Naive thymus-derived CD8-positive, alpha-beta T cell (primary cell): ENCODE measurements at places on chromosomes 12 and 14.
A peak's percentile ranks its signal among the peaks of the same experiment; 100 is the strongest.

DNA sequence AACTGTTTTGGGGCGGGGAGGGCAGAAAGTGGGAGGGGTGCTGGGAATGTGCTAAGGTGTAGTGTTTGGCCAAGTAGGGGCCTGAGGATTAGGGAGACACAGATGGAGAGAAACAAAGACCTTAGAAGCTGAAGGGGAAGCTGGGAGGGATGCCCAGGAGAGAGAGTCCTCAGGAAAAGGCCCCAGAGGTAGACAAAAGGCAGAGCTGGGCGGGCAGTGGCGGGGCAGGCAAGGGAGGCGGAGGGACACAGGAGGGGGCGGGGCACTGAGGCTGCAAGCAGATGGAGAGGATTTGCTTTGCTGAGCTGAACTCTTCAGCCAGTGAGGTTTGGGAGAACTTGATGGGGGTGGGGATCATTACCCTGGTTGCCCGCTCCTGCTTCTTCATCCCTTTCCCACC lies 2.8 kb downstream of the PTMS start:
- DNase-seq = no peak
- H3K4me1 ChIP-seq = peaks cover 56% of the 10 kb centered on the region
- no peaks in the 10 kb centered on the region for H3K36me3 ChIP-seq
- peaks cover 35% of the 10 kb centered on the region for H3K27me3 ChIP-seq
- H3K4me3 ChIP-seq = no peak overlapping the region

DNA sequence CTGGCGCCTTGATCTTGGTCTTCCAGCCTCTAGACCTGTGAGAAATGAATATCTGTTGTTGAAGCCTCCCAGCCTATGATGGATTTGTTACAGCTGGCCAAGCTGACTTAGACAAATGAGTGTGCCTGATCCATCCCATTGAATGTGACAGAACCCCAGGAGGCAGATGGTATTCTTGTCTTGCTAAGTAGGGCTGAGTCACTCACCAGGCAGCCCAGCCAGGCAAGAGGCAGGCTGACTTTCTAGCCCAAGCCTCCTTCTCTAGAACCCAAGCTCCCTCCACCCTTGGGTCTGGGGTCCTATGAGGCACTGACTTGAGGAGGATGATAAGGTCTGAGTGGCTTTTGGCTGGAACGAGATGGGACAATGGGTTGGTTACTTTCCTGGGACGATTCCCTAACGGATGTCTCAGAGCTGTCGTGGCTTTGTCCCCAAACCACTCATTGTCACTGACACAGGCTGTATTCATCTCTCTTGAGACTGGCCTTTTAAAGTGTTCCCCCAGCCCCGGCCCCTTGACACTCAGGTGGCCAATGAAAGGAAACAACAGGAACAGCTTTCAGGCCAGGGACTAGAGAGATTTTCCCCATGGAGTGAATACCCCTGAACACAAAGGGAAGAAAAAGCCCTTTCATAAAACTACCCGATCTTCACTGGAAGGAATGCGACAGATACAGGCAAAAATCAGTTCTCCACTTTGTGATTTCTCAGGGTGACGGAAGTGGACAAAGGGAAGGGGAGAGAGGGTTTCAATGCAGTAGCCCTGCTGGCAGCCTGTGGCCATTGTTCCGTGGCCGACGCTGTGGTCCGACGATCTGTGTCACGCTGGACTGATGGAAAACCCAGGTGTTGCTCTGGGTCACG lies 264.2 kb downstream of the AACS start:
- H3K4me1 ChIP-seq = no peaks in the 10 kb centered on the region
- no peaks in the 10 kb centered on the region for H3K36me3 ChIP-seq
- no peak overlapping the region for H3K4me3 ChIP-seq
- DNase-seq = no peak
- H3K27ac ChIP-seq = no peak overlapping the region

GRCh38 chr14:64698903-64699302 lies 5.3 kb upstream of the PLEKHG3 start:
- H3K36me3 ChIP-seq = peaks cover 5% of the 10 kb centered on the region
- no peak overlapping the region for H3K4me3 ChIP-seq
- peaks cover 7% of the 10 kb centered on the region for H3K4me1 ChIP-seq
- H3K27me3 ChIP-seq = peaks cover 31% of the 10 kb centered on the region
- peak overlapping the region; percentile 58 for H3K27ac ChIP-seq

DNA sequence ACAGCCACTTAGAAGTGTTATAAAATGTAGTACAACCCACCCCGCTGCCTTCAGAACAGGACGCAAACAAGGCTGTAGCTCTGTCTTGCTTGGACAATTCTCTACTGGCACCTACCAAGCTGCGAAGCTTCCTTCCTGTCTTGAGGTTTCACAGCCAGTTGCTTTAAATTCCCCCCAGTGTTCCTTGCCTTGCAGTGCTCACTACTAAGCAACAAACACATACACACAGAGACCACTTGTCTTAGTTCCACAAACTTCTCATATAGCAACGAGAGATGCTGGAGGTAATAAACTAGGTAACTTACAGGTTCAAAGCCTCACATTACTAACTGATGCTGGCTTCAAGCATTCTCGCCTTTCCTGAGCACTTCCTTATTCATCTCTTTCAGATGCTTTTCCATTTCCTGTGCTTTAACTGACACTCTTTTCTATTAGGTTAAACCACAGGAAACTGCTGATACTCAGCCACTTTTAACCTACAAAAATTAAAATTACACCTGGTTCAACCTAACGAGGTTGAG lies 91.5 kb upstream of the PTGDR start:
- peak overlapping the region; percentile 80 for H3K27ac ChIP-seq
- peaks cover 36% of the 10 kb centered on the region for H3K4me1 ChIP-seq
- peak; percentile 65 for DNase-seq
- peak overlapping the region; percentile 70 for H3K4me3 ChIP-seq

- no peaks in the 10 kb centered on the region for H3K27me3 ChIP-seq
- H3K4me3 ChIP-seq = no peak overlapping the region
- H3K27ac ChIP-seq = no peak overlapping the region
- H3K4me1 ChIP-seq = no peaks in the 10 kb centered on the region
- no peaks in the 10 kb centered on the region for H3K36me3 ChIP-seq
Observed at GRCh38 chr14:21054123-21054767, 3.4 kb upstream of the RNASE8 start.

GRCh38 chr12:32107359-32108267 lies 966 bp downstream of the BICD1 start:
- peaks cover 6% of the 10 kb centered on the region for H3K36me3 ChIP-seq
- H3K27ac ChIP-seq = peak overlapping the region; percentile 91
- peak; percentile 19 for DNase-seq
- H3K4me3 ChIP-seq = peak overlapping the region; percentile 97
- H3K4me1 ChIP-seq = peaks cover 29% of the 10 kb centered on the region
- H3K27me3 ChIP-seq = no peaks in the 10 kb centered on the region

- no peaks in the 10 kb centered on the region for H3K36me3 ChIP-seq
- H3K4me3 ChIP-seq = no peak overlapping the region
- H3K27me3 ChIP-seq = peaks cover 4% of the 10 kb centered on the region
- H3K27ac ChIP-seq = no peak overlapping the region
- peaks cover 5% of the 10 kb centered on the region for H3K4me1 ChIP-seq
Observed at GRCh38 chr12:12887471-12887870, 3.9 kb upstream of the GPRC5A start.

DNA sequence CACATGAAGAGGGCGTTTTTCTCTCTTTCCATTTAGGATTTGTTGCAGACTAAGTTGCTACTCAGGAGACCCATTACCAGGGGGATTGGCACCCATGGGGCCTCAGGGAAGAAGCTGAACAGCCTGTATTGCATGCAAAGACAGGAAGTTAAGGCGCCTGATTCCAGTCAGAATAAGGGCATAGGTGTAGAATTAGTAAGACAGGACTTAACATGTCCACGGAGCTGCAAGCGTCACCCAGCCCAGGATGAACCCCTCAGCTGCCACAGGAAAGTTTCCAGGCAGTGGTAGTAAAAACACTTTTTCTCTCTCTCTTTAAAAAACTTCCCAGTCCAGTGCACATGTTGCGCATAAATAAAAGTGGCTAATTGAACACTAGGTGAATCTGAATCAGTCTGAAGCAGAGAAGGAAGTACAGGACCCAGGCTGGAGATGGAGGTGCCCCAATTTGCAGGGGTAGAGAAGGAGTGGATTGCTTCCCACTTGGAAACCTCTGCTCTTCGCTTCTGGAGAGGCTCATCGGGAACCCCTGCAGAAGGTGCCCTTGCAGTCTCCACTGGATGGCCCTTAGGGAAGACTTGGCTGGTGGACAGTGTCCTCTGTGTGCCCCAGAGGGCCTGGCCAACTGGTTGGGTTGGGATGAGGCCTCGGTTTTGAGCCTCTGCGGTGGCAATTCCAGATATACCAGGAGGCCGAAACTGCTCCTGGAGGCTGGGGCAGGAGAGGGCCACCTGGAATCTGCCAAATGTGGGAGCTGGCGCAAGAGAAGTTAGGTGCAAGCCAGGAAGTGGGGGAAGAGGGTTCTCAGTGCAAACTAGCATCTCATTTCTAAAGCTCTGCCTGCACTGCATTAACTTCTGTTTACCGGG lies 10.7 kb upstream of the TBX3 start:
- no peak for DNase-seq
- H3K4me1 ChIP-seq = no peaks in the 10 kb centered on the region
- H3K27ac ChIP-seq = no peak overlapping the region

DNA sequence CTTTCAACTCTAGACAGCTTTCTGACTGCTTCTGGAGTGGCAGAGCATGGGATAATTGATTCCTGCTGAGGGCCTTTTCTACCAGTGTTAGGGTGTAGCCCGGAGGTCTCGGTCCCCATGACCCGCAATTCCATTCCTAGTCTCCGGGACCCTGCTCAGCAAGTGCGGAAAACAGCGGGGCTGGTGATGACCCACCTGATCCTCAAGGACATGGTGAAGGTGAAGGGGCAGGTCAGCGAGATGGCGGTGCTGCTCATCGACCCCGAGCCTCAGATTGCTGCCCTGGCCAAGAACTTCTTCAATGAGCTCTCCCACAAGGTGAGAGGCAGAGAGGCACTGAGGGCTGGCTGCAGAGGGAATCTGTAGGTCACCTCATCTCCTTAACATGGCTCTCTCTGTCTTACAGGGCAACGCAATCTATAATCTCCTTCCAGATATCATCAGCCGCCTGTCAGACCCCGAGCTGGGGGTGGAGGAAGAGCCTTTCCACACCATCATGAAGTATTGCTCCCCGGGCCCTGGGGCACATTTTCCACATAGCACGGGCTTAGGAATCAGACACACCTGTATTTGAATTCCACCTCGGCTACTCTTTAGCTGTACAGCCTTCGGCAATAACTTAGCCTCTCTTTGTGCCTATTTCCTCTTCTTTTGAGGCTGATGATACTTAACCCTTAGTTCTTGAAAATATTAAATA lies 5.6 kb upstream of the GAPDH start:
- no peak overlapping the region for H3K4me3 ChIP-seq
- H3K27ac ChIP-seq = no peak overlapping the region
- no peaks in the 10 kb centered on the region for H3K27me3 ChIP-seq
- DNase-seq = no peak
- H3K4me1 ChIP-seq = peaks cover 10% of the 10 kb centered on the region
- H3K36me3 ChIP-seq = peaks cover 78% of the 10 kb centered on the region

DNA sequence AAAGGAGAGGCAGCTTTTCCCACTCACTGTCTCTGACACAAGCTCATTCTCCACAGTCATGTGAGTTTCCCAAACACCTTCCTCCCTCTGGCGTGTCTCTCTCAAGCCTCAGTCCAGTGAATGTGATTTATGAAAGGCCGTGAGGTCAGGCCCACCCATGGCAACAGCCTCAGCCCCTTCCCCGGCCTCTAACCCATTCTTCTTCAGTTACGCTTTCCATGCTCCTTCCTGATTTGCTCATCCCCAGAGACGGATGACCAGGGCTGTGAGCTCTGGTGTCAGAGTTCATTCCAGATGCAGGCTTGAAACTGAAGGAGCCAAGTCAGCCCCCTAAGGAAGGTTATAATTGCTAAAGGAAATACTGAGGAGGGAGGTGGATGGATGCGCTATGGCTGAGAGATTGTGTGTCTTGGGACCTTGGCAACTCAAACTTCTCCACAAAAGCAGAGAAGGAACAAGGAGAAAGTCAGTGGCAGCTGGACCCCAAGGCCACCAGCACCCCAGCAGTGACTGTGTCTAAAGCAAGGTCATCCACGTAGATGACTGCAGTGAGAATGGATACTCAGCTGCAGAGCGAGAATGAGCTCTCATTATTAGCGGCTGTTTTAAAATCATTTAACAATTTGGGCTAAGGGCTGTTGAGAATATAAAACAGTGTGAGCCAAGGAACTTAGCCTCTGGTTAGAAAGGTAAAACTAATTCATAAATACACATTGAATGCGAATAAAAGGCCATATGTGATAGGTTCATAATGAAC lies 84.1 kb downstream of the FBXL14 start:
- no peaks in the 10 kb centered on the region for H3K36me3 ChIP-seq
- no peak overlapping the region for H3K4me3 ChIP-seq
- no peaks in the 10 kb centered on the region for H3K4me1 ChIP-seq
- peaks cover 6% of the 10 kb centered on the region for H3K27me3 ChIP-seq

DNA sequence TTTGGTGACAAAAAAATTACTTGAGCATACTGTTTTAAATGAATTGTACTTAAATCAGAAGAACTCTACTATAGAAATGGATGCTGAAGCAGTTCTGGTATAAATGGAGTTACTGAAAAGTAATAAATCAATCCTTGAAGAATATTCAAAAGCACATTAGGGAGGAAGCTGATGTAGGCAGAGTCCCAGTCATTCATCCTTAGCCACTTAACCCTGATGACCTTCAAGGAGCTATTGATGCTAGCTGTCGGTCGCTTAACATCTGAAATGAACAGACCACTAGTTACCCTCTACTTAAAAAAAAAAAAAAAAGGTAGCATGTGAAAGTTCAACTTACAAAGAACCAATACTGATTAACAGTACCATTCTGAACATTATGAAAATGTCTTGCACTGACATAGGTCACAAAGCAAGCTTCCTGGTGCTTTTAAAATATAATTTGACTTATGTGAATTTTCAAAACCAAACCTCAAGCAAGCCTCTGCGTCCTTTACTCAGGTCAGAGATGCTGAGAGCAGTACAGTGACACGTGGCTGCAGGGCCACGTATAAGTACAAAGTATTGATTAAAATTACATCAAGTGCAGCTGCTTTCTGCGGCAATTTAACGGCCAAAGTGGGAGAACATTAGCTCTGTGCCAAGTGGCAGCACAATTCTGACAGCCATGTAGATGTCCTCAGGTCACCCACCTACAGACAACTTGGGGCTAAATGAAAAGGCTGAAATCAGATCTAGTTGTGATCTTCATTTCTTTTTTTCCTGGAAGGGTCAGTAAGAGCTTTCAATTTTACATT lies 18.1 kb downstream of the PPM1H start:
- H3K36me3 ChIP-seq = no peaks in the 10 kb centered on the region
- H3K27me3 ChIP-seq = peaks cover 7% of the 10 kb centered on the region
- no peak overlapping the region for H3K4me3 ChIP-seq
- no peak for DNase-seq
- peaks cover 3% of the 10 kb centered on the region for H3K4me1 ChIP-seq

DNA sequence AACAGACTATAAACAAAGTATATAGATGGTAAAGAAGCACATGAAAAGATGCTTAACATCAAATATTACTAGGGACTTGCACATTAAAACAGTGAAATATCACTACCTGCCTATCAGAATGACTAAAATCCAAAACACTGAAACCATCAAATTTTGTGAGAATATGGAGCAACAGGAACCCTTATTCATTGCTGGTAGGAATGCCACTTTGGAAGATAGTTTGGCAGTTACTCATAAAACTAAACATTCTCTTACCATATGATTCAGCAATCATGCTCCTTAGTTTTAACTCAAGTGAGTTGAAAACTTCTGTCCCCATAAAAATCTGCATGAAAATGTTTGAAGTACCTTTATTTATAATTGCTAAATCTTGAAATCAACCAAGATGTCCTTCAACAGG lies 297.6 kb downstream of the DAD1 start:
- DNase-seq = no peak
- no peaks in the 10 kb centered on the region for H3K4me1 ChIP-seq
- no peak overlapping the region for H3K27ac ChIP-seq
- H3K4me3 ChIP-seq = no peak overlapping the region
- H3K27me3 ChIP-seq = no peaks in the 10 kb centered on the region

GRCh38 chr14:40983604-40984003 lies 623.1 kb upstream of the LRFN5 start:
- H3K27me3 ChIP-seq = no peaks in the 10 kb centered on the region
- no peak for DNase-seq
- H3K36me3 ChIP-seq = no peaks in the 10 kb centered on the region
- no peak overlapping the region for H3K4me3 ChIP-seq
- no peaks in the 10 kb centered on the region for H3K4me1 ChIP-seq
- no peak overlapping the region for H3K27ac ChIP-seq
